ENCODE measurements at places on chromosomes 3 and 15. TPM values are rescaled to one million over a fixed set of nuclear protein-coding genes. Genes with fewer than 3 reads are reported as not detected.

Gene C2CD4B
- 33.0 TPM for total RNA-seq

Gene PLIN1
- not detected for total RNA-seq

Gene SLC9C1
- total RNA-seq = not detected

Gene SLC22A13
- total RNA-seq = not detected

Gene SV2B
- total RNA-seq = 1.3 TPM

Gene UACA
- total RNA-seq = 71.3 TPM

Gene P3H2
- 19.0 TPM for total RNA-seq

Gene FAM3D
- not detected for total RNA-seq

Gene HAPLN3
- total RNA-seq = 11.7 TPM

Gene UBE2E1
- 141 TPM for total RNA-seq

Gene SPCS1
- 189 TPM for total RNA-seq

Gene ZNF662
- total RNA-seq = 1.1 TPM

Gene BFSP2
- total RNA-seq = not detected

Gene DLEC1
- total RNA-seq = not detected

Gene TRIM42
- not detected for total RNA-seq

Gene TMEM40
- not detected for total RNA-seq

Gene AHSG
- total RNA-seq = not detected

Gene DNAH12
- under 0.01 TPM for total RNA-seq

Gene SI
- total RNA-seq = not detected

Gene RASGRF1
- 0.07 TPM for total RNA-seq

Gene RASGRP1
- under 0.01 TPM for total RNA-seq

Gene AVEN
- 26.2 TPM for total RNA-seq

Gene FMN1
- total RNA-seq = under 0.01 TPM

Gene AMOTL2
- total RNA-seq = 127 TPM

Gene MAP6D1
- total RNA-seq = 3.1 TPM

Gene SYNM
- total RNA-seq = 13.5 TPM

Gene EXD1
- total RNA-seq = not detected

Gene PIAS1
- 10.3 TPM for total RNA-seq

Gene MKRN2OS
- total RNA-seq = not detected

Gene GOLGA6D
- not detected for total RNA-seq

Gene MAPKAPK3
- 33.9 TPM for total RNA-seq

Gene PP2D1
- not detected for total RNA-seq

Gene CALML4
- 8.5 TPM for total RNA-seq

Gene LXN
- total RNA-seq = 50.4 TPM

Gene LYZL4
- not detected for total RNA-seq

Gene MME
- 3.8 TPM for total RNA-seq

Gene PCLAF
- 50.4 TPM for total RNA-seq

Gene PDHB
- 82.1 TPM for total RNA-seq

Gene SCN11A
- total RNA-seq = not detected

Gene GP9
- 0.53 TPM for total RNA-seq

Gene UBR1
- 20.7 TPM for total RNA-seq

Gene SH2D7
- total RNA-seq = not detected

Measured in mammary microvascular endothelial cell (primary cell).